ENCODE measurements at places on chromosomes 4 and X. TPM values are rescaled to one million over a fixed set of nuclear protein-coding genes. Genes with fewer than 3 reads are reported as not detected.

The CFP gene
- total RNA-seq, result 1.0 TPM

The TADA2B gene
- 31.6 TPM for total RNA-seq

The RTL5 gene
- 16.9 TPM for total RNA-seq

The C4orf50 gene
- 0.35 TPM for total RNA-seq

The CNKSR2 gene
- 6.0 TPM for total RNA-seq

The MAN2B2 gene
- 40.0 TPM for total RNA-seq

DNA sequence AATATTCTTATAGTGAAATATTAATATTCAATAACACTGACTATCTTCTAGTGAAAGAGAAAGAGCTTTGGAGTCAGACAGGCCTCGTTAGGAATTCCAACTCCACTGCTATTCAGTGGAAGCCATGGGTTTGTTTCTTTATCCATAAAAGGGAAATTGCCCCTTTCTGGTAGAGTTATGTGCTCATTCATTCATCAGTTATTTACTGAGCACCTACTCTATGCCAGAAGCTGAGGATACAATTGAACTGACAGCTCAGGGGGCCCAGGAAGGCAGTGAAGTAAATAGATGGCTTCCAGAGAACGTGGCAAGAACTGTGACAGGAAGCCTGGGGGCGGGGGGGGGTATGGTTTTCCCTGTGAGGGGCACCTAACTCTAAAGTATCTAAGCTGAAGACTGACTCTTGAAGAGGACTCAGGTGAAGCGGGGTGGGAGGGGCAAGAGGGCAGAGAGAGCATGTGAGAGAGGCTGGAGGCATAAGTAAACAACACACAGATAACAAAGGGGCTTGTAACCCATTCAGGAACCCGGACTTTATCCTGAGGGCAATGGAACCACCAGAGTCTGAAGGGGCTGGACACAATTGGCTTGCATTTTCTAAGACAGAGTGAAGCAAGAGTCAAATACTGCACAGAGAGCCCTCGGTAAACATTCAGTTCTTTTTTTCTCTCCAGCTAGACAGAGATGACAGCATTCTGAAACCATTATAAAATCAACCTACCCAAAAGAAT, 20.3 kb downstream of the ANXA5 start:
- no peak for DNase-seq

GRCh38 chr4:141686879-141687278, 50.5 kb downstream of the IL15 start:
- no peak for DNase-seq

DNA sequence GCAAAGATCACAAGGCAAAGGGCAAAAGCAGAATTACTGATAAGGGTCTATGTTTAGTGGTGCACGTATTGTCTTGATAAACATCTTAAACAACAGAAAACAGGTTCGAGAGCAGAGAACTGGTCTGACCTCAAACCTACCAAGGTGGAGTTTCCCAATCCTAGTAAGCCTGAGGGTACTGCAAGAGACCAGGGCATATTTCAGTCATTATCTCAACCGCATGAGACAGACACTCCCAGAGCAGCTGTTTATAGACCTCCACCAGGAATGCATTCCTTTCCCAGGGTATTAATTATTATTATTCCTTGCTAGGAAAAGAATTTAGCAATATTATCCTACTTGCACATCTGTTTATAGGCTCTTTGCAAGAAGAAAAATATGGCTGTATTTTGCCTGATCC, 51.5 kb downstream of the NPNT start:
- no peak for DNase-seq

DNA sequence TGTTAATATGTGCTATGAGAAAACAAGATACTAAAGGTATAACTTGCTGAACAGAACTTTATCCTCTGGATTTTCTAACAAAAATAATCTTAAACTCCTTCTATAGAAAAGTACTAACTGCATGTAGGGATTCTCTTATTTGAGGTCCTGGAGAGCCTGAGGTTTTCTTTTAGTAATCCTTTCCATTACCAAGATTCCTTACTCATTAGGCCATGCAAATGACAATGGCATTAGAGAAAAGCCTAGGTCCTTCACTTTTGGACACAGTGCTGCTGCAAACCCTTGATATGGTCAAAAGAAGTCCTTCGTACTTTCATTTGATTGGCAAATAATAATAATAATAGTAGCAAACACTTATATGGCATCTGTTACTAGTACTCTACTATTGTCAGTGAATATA, 3.2 kb downstream of the MMRN1 start:
- DNase-seq, result no peak

GRCh38 chrX:116232833-116233232, 62.3 kb downstream of the AGTR2 start:
- no peak for DNase-seq

DNA sequence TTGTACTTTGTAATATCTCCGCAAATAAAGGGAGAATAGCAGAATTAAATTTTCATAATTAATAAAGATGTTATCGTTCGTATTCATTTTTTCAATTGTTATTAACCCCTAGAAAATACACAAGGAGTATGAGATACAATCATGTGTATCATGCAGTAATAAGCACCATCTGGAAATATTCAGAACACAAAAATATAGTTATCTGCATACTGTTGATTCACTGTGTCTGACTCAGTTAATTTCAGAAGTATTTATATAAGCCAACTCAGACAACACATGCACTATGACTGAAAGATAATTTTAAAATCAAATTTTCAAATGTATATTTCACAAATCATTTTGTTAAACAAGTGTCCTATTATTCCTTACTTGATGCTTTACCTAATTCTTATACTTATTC, 1954.8 kb downstream of the ARAP2 start:
- no peak for DNase-seq

DNA sequence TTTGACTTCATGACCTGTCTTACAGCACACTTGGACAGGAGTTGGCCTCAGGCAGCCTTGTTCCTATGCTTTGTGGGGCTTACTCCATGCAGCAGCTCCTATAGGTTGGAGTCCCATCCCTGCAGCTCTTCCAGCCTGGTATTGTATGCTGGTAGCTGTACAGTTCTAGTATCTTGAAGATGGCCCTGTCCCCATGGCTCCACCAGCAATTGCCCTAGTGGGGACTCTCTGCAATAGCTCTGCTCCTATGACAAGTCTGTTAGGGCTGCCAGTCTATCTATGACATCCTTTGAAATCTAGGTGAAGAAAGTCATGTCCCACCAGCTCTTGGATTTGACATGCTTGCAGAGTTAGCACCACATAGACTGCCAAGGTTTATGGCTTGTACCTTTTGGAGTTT, 252.6 kb downstream of the ANTXR2 start:
- DNase-seq, result no peak

- DNase-seq, result no peak
These were observed 39.3 kb upstream of the NHSL2 start for GRCh38 chrX:71871367-71871766.

DNA sequence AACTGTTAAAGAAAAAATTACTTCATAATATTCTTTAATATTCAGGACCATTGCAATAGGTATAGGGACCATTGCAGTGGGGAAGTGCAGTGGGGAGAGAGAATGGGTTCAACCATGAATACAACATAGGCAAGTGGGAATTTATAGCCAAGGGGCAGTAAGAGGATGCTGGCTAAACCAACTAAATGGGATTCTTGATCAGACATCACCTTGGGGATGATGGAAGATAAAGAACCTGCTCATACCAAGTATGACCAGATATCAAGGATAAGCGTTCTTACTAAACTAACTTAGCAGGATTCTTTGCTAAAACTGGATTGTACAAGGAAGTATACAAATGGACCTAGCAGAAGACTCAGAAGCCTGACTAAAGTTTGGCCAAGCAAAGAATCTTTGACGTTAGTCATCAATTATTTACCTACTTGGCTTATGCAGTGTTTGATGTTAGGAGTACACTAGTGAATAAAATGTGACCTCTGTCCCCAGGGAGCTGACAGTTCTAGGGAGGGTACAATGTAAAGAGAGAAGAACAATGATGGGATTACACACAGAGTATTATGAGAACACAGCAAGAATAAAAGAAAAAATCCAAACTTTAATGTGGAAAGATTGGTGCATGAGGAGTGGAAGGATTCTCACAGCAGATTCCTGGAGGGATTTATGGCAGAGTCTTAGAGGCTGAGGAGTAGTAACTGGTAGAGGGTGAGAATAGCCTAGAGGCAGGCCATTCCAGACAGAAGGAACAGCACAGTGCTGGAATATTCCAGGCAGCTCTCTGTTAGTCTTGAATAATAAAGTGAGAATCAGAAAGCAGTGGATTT, 54.7 kb upstream of the MYOZ2 start:
- DNase-seq, result no peak

GRCh38 chrX:108701633-108702032, 34.7 kb downstream of the IRS4 start:
- DNase-seq, result no peak

- no peak for DNase-seq
These were observed 200.4 kb downstream of the ADGRL3 start for GRCh38 chr4:61400439-61401038.

GRCh38 chr4:113641025-113641431, 120.5 kb downstream of the CAMK2D start:
- DNase-seq, result no peak

GRCh38 chr4:39330353-39330752, 35.8 kb downstream of the RFC1 start:
- no peak for DNase-seq

DNA sequence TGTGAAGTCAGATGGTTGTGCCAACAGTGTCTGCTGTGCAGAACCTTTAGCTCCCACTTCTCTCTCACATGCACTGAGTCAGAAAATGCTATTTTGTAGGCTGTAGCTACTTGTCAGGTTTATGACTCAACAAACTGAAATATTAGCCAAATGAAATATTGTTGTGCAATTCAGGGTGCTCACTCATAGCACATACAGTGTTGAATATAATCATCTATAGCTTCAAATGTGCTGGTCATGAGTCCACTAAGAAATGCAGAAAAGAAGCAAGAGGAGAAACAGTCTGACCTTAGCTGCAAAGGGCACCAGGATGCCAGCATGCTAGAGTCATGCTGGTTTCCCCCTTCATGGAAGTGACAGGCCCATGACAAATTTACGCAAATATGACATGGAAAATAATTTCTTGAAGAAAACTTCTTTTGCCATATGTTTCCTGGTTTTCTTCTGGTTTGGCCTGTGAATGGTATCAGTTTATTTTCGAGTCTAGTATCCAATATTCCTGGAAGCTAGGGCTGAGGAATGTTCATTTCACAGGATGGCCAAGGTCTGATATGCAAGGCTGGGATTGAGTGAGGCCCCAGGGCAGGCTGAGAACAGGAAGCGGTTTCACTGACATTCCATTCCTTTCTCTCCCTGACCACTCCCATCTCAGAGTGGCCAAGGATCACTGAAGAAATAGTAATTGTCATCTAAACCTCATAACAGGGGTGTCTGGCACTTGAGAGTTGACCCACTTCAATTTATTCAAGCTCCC, 10.3 kb upstream of the CXCL2 start:
- DNase-seq, result no peak

DNA sequence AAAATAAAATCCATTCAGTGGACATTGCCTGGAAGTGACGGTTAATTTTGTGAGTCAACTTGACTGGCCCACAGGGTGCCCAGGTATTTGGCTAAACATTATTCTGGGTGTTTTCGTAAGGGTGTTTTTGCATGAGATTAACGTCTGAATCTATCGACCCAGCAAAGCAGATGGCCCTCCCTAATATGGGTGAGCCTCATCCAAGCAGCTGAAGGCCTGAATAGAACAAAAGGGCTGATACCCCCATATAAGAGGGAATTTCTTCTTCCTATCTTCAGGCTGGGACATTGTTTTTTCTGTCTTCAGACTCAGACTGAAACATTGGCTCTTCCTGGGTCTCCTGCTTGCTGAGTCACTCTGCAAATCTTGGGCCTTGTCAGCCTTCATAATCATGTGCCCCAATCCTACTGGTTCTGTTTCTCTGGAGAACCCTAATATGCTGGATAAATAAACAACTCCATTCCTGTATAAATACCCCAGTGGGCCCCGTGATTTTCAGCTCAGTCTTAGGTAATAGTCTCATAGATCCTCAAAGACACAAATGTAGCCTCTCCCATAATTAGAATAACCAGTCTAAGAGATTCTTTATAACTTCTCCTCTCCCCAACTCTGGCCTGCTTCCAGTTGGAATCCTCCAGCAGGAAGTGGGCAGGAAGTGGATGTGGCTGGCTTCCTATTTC, 33.1 kb upstream of the DDX3X start:
- DNase-seq, result no peak

GRCh38 chrX:44303119-44303518, 40.4 kb downstream of the EFHC2 start:
- DNase-seq, result no peak

DNA sequence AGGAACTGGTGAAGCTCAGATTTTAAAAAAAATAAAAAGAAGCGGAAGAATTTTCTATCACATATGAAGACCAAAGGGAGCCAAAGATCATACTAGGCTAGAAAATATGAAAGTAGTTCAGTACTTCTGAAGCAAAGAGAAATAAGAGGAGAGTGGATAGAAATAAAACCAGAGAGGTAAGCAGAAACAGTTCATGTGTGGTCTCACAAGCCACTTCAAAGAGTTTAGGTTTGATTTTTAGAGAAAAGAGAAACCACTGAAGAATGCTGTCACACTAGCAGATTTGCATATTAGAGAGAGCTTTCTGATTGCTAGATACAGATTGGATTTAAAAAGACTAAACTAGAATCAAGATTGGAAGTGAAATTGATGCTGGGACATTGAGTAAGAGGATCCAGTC, 51.7 kb downstream of the GABRA3 start:
- no peak for DNase-seq

DNA sequence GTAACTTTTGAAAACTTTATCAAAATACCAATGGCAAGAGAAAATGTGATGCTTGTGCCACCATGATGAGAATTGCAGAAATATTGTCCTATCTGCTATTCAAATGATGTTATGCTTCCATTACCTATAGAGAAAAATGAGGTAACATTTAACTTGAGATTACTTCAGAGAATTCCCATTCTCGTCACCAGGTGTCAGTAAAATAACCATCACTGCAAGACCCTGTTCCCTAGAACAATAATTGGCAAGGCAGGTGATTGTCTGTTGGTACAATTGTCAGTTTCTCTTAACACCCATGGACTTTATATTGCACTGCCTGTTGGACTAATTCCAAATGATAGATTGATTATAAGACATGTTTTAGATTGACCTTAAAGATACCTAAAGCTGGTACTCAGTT, 179.9 kb downstream of the GABRG1 start:
- DNase-seq, result no peak

- peak; percentile 68 for DNase-seq
These were observed 277.5 kb upstream of the AGTR2 start for GRCh38 chrX:115892787-115893671.

DNA sequence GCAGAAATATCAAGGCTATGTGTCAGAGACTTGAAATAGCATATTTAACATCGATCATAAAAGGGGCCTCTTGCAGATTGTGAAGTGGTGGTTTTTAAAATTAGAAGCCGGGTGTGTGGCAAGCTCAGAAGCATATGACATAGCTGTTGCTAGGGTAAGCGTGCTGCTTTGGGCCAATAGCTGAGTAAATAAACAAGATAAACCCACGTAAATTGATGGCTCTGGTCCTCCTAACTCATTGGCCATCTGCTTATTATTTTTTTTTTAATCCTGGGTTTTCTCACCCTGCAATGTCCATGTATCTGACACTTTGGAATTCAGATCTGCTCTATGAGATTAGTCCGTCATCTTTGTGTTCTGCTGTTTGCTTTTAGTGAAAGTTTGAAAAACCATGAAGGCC, 32.6 kb upstream of the STOX2 start:
- DNase-seq, result no peak

Data from ovary (tissue), 10 donors.